ENCODE measurements at places on chromosomes 5 and 9.

GRCh38 chr5:81838307-81838906 is 87.5 kb upstream of the SSBP2 start:
- no peak for DNase-seq

DNA sequence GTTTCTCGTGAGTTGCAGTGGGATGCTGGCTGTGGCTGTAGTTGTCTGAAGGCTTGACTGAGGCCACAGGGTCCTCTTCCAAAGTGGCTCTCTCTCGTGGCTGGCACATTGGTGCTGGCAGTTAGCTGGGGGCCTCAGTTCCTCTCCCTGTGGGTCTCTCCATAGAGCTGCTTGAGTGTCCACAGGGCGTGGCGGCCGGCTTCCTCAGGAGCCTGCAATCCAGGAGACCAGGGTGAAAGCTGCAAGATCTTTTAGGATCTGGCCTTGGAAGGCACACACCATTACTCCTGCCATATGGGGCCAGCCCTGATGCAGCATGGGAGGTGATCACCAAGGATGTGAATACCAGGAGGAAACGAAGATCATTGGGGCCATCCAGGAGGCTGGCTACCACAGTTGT is 41.1 kb downstream of the ANKRD33B start:
- DNase-seq, result no peak

- no peak for DNase-seq
These were observed 15.3 kb downstream of the NR2F1 start for GRCh38 chr5:93598091-93599000.

- DNase-seq, result no peak
These were observed 3.6 kb upstream of the ADAMTS2 start for GRCh38 chr5:179348843-179349242.

- no peak for DNase-seq
These were observed 156.5 kb upstream of the IL12B start for GRCh38 chr5:159486836-159487235.

- no peak for DNase-seq
These were observed 9.2 kb upstream of the TAF1L start for GRCh38 chr9:32644698-32645097.

- DNase-seq, result no peak
These were observed 43.5 kb downstream of the PKD2L2 start for GRCh38 chr5:137932800-137933199.

GRCh38 chr9:119453490-119453911 is 84.3 kb upstream of the BRINP1 start:
- no peak for DNase-seq

GRCh38 chr9:21684831-21685362 is 117.5 kb upstream of the MTAP start:
- no peak for DNase-seq

DNA sequence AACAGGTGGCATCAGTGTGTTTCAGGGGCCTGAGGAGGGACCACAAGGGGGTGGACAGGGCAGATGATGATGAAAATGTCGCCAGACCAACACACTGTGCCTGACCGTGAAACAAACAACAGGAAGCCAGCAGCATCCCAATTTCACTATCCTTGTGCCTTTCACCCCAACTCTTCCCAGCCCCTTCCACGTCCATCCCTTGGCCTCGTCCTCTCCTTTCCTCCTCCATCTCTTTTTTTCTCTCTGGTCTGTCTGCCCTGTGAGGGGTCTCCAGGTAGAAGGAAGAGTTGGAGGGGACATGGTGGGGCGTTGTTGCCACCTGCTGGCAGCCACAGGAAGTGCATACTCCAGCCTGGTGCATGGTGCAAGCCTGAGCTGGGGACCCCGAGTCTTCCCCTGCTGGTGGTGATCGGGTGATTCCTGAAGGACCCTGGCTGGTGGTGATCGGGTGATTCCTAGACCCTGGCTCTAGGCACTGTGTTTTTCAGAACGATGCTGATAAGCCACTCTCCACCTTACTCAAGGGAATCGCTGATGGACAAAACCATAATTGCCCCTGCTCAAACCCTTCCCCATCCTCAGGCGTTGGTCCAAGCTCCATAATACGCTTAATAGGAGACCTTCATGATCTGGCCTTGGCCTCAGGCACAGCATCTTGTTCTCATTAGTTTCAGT is 21.7 kb upstream of the NSD1 start:
- peak; percentile 67 for DNase-seq

GRCh38 chr5:155013526-155013925 is at the start of gene KIF4B:
Gene KIF4B, plus strand, starts transcription at chr5:155013755. Its CDS starts 105 bp downstream, at chr5:155013860.
- DNase-seq, result no peak

DNA sequence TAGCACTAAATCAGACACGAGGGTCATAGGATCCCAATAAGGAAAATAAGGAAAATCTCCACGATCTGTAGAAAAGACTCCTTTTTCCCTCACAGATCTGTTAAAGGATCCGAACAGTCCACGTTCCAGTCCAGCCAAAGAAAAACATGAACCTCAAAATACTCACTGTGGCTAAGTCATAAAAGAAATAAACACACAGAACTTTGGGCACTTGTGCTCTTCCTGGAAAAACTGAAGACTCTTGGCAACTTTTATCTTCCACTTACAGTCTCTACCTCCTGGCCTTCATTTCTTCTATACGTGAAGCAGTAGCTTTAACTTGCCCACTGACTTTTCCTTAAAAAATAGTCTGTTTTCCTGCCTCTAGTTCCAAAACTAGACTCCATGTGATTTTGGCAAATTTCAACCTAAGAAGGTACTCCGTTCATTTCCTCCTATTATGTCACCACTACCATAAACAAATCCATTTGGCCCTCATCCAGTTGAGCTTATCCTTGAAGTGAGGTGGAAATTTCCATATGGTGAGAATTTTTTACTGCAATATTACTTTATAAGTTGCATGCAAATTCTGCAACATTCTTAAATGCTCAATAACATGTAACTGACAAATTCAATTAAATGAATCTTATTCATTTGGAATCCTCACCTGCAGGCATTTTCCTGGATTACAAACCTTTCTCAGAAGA is 5.3 kb upstream of the LHFPL2 start:
- no peak for DNase-seq

DNA sequence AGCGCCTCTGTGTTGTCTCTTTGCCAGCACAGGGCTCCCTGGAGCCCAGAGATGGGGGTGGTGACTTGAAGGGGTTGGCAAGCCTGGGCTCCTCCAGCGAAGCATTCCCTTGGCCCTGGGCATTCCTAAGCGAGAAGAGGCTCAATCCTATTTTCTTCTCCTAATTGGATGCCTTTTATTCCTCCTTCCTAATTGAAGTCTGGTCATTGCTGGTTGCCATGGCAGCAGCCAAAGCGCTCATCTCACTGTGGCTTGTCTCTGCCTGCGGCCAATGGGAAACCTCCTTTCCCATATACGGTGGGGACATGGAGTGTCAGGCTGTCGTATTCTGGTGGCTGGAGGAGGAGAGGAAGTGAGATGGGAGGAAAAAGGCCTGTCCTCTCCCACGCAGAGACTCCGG is 52.3 kb upstream of the RARS1 start:
- no peak for DNase-seq
